Stimulated activated CD8-positive, alpha-beta memory T cell treated with anti-CD3 and anti-CD28 coated beads, Interleukin-7, amount 100 ng/mL, for 1 hour (primary cell): ENCODE measurements at places on chromosomes 6 and 20.

GRCh38 chr6:79225717-79226599, 8.5 kb downstream of the HMGN3 start:
- no peak for DNase-seq

- DNase-seq: no peak
These were observed 957 bp downstream of the TTK start for GRCh38 chr6:80005406-80005805.

GRCh38 chr6:57305107-57305506, 12.3 kb upstream of the PRIM2 start:
- DNase-seq: no peak

DNA sequence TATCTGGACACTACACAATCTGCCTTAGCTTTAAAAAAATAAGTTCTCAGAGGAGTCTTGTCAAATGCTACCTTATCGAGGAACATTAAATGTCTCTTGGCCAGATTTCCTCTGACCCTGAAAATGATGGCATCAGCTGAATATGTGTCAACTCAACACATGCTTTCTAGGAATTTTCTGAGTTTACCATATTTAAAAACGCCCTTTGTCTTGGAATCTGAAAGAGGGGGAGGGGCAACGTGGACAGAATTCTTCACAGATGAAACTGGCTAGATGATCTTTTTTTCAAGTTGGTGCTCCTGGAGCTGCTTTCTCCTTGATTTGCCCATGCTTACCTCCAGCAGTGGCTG, 5.1 kb downstream of the SOX4 start:
- DNase-seq: no peak

- no peak for DNase-seq
These were observed 165.0 kb upstream of the PLCB4 start for GRCh38 chr20:8903655-8904605.

- no peak for DNase-seq
These were observed 149.5 kb upstream of the RPS6KA2 start for GRCh38 chr6:166776571-166776970.

GRCh38 chr6:161498359-161498758, 224.5 kb upstream of the AGPAT4 start:
- DNase-seq: no peak

DNA sequence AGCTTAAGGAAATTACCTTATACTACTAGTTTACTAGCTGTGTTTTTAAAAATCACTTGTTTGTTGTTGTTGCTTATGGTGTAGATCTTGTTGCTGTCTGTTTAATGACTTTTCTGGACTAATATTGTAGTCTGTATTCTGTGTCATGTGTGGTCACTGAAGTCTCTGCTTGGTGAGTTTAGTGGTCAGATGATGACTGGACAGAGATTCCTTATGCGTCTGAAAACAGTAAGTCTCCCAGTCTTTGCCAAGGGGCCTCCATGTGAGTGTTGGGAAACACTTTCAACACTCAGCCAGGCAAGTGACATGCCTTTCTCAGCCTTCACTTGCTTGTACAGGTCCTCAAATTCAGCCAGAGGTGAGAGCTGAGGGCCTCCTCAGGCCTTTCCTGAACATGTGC, 256.9 kb upstream of the RNF24 start:
- no peak for DNase-seq

- DNase-seq: no peak
These were observed 77.1 kb downstream of the CDYL start for GRCh38 chr6:4853349-4853748.

GRCh38 chr6:17923401-17923863, 64.0 kb downstream of the KIF13A start:
- DNase-seq: no peak

GRCh38 chr6:112383191-112383590, 36.1 kb downstream of the RFPL4B start:
- DNase-seq: no peak

DNA sequence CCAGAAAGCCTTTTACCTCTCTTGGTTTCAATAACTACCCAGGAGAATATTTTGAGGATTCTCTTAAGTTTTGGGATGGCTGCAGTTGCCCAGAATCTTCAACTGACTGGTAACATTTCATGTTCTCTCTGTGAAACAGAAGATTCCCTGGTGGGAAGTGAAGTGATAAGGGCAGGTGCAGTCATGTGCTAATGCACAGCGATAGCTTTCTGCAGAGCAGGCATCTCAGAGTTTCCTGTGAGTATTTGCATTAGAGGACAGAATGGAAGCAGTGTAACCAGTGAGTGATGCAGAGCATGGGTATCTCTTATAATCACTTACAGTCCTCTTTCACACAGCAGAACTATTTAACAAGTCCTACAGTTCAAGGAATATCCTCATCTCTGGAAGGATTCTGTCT, 76.1 kb downstream of the HCRTR2 start:
- no peak for DNase-seq

GRCh38 chr6:112041535-112041934, 12.4 kb upstream of the CCN6 start:
- no peak for DNase-seq

DNA sequence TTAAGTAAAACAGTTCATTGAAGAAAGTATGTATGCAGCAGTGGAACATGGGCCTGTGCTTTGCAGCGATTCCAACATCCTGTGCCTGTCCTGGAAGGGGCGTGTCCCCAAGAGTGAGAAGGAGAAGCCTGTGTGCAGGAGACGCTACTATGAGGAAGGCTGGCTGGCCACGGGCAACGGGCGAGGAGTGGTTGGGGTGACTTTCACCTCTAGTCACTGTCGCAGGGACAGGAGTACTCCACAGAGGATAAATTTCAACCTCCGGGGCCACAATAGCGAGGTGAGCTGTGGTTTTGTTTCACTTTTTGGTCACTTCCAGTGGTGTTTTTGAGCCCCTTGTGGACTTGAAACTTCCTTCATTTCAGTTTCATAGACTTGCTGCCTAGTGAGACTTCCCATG, 1.7 kb downstream of the TULP4 start:
- DNase-seq: no peak

DNA sequence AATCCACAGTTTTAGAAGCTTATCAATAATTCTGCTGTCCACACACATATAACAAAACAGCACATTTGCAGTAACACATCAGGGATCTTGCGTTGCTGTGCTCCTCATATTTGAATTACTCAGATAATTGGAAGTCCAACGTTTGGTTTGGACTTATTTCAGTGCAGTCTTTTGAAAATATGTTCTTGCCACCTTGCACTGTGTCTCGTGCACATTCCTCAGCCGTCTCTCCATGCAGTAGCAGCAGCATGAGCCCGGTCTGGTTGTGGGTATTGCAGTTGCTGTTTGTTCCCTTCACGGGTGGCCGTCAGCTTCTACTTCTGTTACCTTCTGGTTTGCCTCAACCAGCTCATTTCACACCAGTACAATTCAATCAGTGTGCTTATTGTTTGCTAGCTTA, 215.5 kb downstream of the SLC24A3 start:
- DNase-seq: no peak

- no peak for DNase-seq
These were observed 259.4 kb upstream of the POU3F2 start for GRCh38 chr6:98574984-98575383.

DNA sequence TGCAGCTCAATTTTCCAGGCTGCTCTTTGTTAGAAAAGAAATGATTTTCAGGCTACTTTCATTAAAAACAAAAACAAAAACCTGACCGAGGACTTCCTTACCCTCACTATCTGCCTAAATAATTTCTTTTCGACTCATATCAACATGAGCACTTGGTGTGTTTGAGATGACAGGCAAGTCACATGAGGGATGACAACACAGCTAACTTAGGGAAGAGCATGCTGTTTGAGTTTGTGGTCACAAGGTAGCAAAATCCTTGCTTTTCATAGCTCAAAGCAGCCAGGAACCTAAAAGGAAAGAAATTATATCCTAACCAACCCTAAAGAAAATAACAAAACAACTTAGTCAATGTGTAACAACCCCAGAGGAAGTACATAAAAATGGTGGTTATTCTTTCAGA, 459.5 kb downstream of the KIF16B start:
- DNase-seq: no peak

DNA sequence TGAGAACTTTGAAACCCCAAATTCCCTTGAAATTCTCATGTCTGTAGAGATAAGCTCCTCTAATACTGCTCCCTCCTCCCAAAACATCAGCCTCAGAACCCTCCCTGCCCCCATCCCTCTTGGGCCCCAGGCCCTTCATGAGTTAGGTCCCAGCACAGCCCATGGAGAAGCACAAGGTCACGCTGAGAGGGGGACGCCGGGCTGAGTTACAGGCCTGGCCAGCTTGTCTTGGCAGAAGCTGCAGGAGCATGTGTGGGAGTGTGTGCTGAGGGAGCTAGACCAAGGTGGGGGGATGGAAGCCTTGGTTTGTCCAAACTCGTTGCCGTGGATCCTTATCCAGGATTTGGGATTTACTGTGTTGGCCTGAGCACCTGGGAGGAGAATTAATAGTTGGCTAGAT, 8.5 kb upstream of the PTCRA start:
- no peak for DNase-seq

DNA sequence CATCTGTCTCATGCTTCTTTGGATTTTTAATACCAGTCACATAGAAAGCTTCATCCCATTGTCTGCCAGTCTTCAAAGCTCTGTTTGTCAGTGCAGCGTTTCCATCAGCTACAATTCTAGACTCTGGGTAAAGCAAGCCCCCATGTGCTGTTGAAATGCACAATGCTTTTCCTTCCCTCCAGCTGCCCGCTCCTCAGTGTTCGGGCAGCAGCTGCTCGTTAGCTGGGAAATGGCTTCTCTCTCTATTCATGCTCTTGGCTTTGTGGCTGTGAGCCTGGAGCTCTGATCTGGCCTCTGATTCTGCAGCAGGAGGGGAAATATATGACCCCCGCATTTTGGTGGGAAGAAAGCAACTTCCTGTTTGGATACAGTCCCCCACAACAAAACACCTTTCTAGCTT, 213.0 kb upstream of the CDYL start:
- DNase-seq: no peak

- DNase-seq: no peak
These were observed 89.7 kb upstream of the OGFRL1 start for GRCh38 chr6:71198908-71199307.

- no peak for DNase-seq
These were observed 19.4 kb upstream of the KCNB1 start for GRCh38 chr20:49501917-49502316.

DNA sequence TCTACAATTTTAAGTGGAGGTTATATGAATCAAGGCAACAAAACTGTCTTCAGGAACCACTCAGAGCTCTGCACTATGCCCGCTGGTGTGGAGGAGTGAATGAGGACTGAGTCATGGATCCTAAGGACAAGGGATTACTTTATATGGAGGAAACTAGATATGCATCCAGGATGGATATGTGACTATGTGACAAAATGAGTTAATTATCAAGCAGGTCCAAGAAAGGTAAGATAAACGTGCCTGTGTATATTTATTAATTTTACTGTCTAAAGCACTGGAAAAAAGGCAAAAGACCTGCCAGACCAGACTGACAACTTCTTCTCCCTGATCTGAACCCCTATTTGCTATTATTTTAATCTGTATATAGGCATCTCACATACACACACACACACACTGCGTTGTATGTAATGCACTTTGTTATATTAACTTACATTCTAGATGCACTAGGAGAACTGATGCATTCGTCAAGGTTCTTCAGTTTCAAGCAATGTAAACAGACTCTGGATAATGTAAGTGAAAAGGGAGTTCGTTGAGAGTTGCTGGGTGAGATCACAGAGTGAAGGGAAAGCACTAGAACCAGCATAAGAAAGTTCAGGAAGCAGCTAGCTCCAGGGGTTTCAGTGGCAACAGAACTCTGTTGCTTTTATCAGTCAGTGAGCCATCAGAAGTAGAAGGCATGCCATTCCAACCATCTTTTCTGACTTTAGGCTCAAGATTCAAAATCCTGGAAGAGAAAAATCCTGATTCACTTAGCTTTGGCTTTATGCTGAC, 26.4 kb upstream of the ADGRG6 start:
- DNase-seq: no peak

DNA sequence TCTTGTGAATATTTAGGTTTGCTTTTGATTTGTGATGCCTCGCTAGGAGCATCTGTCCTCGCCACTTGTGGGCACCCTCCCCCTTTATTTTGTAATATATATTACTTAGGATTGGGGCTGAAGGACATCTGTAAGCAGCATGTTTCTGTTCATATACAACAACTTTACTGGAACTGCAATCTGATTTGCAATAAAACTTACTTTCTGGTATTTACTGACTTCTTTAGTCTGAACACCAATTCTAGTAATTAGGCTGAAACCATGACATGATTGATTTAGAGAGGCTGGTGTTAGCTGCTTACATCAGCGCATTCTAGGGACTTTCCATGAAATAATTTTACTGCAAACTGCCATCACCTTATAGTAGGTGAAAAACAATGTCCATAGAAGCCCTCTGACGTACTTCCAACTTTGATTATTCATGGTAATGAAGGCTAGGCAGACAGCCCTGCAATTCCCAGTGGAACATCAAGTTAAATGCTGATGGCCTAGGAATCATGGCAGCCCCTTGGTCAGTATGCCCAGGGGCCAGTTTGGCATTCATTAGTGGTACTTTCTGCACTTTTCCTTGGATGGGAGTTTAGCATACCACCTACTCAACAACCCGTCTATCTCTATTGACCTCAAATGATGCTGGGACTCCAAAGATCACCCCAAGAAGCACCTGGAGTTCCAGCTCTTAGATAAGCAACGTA, 132.9 kb upstream of the MCHR2 start:
- DNase-seq: no peak

DNA sequence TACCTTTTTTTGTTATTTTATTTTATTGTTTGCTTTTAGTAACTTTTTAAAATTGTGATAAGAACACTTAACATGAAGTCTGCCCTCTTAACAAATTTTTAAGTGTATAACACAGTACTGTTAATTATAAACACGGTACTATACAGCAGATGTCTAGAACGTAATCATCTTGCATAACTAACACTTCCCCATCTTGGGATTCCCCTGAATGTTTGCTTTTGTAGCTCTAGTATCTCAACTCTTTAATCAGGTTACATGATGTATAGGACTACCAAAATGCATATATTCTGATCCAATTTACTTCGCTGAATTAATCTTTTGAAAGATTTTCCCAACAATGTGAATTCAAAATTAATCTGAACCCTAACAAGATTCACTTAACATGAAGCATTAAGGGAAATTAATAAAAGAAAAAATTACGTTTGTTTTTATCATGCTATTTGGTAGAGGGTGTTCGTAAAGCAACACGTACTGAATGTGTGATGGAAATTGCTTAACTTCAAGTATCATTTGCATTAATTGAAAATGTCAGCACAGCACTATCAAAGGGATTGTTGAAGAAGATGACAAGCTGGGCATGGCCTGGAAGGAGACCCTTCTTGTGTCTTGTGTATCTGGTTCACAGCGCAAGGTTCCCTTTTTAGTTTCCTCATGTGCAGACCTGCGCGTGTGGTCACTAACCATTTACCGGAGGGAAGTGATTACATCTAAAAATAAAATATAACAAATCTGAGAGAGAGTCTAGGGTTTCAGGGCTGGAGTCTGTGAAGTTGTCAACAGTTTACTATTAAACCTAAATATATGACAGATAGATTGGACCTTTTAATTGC, 15.2 kb downstream of the COL19A1 start:
- no peak for DNase-seq

- DNase-seq: no peak
These were observed 57.4 kb upstream of the MRAP2 start for GRCh38 chr6:83976037-83976755.
